ENCODE measurements at places on chromosomes 3 and 15.

- no peak for DNase-seq
These were observed 309.6 kb upstream of the TLE3 start for GRCh38 chr15:70407336-70407670.

GRCh38 chr3:53675942-53676341 lies 170.3 kb downstream of the CHDH start:
- DNase-seq, result no peak

DNA sequence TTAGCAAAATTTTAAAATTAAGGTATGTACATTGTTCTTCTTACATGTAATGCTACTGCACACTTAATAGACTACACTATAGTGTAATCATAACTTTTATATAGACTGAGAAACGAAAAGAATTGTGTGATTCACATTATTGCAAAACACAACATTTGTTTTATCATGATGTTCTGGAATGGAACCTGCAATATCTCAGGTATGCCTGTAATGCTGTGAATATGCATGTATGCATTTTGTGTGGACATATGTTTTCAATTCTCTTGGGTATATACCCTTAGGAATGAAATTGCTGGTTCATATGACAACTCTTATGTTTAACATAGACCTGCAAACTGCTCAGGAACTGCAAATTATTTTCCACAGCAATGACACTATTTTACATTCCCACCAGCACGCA lies 38.6 kb upstream of the TJP1 start:
- no peak for DNase-seq

- no peak for DNase-seq
These were observed 8.5 kb downstream of the CRBN start for GRCh38 chr3:3170998-3171397.

DNA sequence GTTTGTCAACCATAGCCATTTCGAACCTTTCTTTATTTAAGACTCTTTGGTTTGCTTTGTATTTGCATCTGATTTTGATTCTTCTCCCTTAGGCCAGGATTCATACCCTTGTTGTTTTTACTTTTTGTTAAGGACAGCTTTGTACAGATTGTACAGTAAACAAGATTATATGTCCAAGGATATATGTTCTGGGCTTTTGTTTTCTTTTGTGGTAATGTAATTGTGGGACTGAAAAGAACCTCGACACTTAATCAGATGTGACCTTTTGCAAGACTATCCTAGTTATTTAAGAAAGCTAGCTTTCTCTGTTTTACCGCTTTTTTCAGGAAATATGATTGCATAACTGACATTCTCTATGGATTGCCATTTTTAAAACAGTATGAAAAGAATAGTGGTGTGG lies 67.0 kb upstream of the SAMMSON start:
- DNase-seq, result no peak

GRCh38 chr3:111545349-111545748 lies 3.4 kb downstream of the CD96 start:
- no peak for DNase-seq

- DNase-seq, result no peak
These were observed 6.3 kb downstream of the PXYLP1 start for GRCh38 chr3:141237701-141238521.

DNA sequence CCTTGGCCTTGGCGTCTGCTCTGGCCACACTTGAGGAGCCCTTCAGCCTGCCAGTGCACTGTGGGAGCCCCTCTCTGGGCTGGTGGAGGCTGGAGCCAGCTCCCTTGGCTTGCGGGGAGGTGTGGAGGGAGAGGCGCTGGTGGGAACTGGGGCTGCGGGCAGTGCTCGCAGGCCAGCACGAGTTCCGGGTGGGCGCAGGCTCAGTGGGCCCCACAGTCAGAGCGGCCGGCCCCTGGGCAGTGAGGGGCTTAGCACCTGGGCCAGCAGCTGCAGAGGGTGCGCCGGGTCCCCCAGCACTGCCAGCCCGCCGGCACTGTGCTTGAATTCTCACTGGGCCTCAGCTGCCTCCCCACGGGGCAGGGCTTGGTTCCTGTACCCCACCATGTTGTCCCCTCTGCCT lies 68.7 kb upstream of the KCNAB1 start:
- no peak for DNase-seq

Measured in CD4-positive, alpha-beta T cell treated with Interferon gamma for 1 hour (primary cell).